ENCODE measurements at places on chromosomes 7 and 10. TPM values are rescaled to one million over a fixed set of nuclear protein-coding genes. Genes with fewer than 3 reads are reported as not detected.

ANKRD7 gene
- total RNA-seq: 0.18 TPM

CALHM2 gene
- total RNA-seq: 2.2 TPM

OR2A42 gene
- not detected for total RNA-seq

CYP2C9 gene
- not detected for total RNA-seq

GRCh38 chr7:131456338-131456737 lies 100.1 kb downstream of the PODXL start:
- no peak overlapping the region for H3K27ac ChIP-seq
- H3K27me3 ChIP-seq: no peaks in the 10 kb centered on the region
- H3K36me3 ChIP-seq: 0 out of 2 replicates have a peak, but pooled peaks cover 1% of the 10 kb centered on the region
- no peak overlapping the region for H3K4me3 ChIP-seq

DNA sequence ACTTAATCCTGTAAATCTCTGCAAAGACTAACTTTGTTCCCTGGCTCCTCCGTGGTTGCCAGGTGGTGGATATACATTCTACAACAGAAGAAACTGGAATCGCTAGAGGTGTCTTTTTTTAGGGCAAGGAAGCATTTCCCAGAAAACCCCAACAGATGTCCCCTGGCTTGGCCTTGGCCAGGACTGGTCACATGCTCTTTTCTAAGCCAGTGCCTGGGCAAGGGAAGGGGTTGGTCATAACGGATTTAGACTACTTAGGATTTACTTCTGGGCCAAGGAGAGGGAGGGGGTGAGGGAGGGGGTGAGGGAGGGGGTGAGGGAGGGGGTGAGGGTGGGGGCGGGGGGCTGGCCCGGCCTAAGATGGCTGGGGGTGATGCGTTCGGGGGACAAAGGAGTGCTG lies 105.7 kb downstream of the SNX10 start:
- peaks cover 2% of the 10 kb centered on the region for H3K4me1 ChIP-seq
- no peaks in the 10 kb centered on the region for H3K36me3 ChIP-seq
- peaks cover 25% of the 10 kb centered on the region for H3K27me3 ChIP-seq
- no peak overlapping the region for H3K4me3 ChIP-seq
- DNase-seq: no peak

DNA sequence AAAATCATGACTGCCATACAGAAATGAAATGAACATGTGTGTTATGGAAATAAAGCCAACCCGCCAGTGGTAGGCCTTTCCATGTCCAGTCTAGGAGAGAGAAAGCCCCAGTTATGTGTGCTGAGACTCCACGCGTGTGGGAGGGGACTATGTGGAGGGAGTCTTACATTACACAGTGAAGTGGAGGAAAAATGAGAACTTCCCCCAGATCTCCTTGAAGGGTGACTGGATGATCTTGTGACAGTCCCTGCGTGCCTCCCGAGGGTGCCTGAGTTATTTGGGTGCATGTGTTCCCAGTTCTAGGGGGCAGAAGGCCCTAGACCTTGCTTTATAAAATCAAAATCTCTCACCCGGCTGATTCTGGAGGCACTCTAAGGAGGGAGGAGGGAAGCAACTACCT lies 24.2 kb downstream of the UPP1 start:
- H3K4me3 ChIP-seq: no peak overlapping the region
- no peak overlapping the region for H3K27ac ChIP-seq
- H3K27me3 ChIP-seq: no peaks in the 10 kb centered on the region
- DNase-seq: no peak

DNA sequence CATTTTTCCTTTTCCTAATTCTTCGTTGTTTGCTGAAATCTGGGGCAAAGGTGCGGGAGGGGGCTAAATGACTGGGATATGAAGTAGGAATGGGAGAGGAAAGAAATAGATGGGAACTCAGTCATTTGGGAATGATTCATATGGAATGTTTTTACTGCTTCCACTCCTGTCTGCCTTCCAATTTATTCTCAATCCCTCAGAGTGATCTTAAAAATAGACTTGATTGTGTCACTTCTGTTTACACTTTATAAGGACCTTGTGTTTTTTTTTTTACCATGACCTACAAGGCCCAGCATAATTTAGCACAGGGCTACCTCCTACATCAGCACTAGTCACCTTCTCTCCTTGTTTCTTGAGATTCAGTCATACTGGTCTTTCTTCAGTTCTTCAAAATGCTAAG lies 97.9 kb downstream of the PTEN start:
- peaks cover 18% of the 10 kb centered on the region for H3K36me3 ChIP-seq
- no peaks in the 10 kb centered on the region for H3K4me1 ChIP-seq
- H3K4me3 ChIP-seq: no peak overlapping the region
- no peaks in the 10 kb centered on the region for H3K27me3 ChIP-seq
- H3K27ac ChIP-seq: no peak overlapping the region

DNA sequence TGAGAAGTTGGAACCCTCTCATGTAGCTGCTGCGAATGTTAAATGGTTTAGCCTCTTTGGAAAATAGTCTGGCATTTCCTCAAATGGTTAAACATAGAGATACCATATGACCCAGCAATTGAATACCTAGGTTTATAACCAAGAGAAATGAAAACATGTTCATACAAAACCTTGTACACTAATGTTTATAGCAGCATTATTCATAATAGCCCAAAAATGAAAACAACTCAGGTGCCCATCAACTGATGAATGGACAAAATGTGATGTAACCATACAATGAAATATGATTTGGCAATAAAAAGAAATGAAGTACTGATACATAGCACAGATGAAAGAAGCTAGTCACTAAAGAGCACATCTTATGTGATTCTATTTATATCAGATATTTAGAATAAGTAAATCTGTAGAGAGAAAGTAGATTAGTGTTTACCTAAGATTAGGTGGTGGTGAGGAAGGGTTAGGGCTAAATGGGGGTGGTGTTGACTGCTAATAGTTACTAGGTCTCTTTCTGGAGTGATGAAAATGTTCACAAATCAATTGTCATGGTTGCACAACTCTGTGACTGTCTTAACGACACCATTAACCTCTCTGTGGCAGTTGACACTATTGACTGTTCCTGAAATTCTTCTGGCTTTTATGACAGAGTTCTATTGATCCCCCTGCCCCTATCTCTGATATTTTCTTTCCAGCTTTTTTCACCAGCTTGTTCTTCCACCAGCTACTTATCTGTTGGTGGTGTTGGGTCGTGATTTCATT lies 35.2 kb downstream of the VCL start:
- peaks cover 28% of the 10 kb centered on the region for H3K4me1 ChIP-seq
- H3K27me3 ChIP-seq: no peaks in the 10 kb centered on the region
- H3K27ac ChIP-seq: no peak overlapping the region
- H3K4me3 ChIP-seq: no peak overlapping the region

- H3K27ac ChIP-seq: no peak overlapping the region
- H3K4me1 ChIP-seq: peaks cover 2% of the 10 kb centered on the region
- 0 out of 2 replicates have a peak, but pooled peaks cover 2% of the 10 kb centered on the region for H3K27me3 ChIP-seq
- no peak for DNase-seq
- H3K4me3 ChIP-seq: no peak overlapping the region
These were observed 121.6 kb downstream of the BAMBI start for GRCh38 chr10:28798964-28799363.

GRCh38 chr7:92602352-92603088 lies 12.3 kb upstream of the FAM133B start:
- H3K4me1 ChIP-seq: peaks cover 3% of the 10 kb centered on the region
- H3K27ac ChIP-seq: no peak overlapping the region
- no peak overlapping the region for H3K4me3 ChIP-seq
- DNase-seq: peak; percentile 47
- no peaks in the 10 kb centered on the region for H3K27me3 ChIP-seq

- H3K27me3 ChIP-seq: no peaks in the 10 kb centered on the region
- DNase-seq: no peak
- no peaks in the 10 kb centered on the region for H3K4me1 ChIP-seq
- H3K36me3 ChIP-seq: no peaks in the 10 kb centered on the region
These were observed 80.6 kb upstream of the TBX20 start for GRCh38 chr7:35334506-35334905.

- DNase-seq: no peak
- H3K4me1 ChIP-seq: no peaks in the 10 kb centered on the region
- H3K27ac ChIP-seq: no peak overlapping the region
- H3K4me3 ChIP-seq: no peak overlapping the region
- no peaks in the 10 kb centered on the region for H3K27me3 ChIP-seq
These were observed 184.3 kb upstream of the MBL2 start for GRCh38 chr10:52956861-52957260.

DNA sequence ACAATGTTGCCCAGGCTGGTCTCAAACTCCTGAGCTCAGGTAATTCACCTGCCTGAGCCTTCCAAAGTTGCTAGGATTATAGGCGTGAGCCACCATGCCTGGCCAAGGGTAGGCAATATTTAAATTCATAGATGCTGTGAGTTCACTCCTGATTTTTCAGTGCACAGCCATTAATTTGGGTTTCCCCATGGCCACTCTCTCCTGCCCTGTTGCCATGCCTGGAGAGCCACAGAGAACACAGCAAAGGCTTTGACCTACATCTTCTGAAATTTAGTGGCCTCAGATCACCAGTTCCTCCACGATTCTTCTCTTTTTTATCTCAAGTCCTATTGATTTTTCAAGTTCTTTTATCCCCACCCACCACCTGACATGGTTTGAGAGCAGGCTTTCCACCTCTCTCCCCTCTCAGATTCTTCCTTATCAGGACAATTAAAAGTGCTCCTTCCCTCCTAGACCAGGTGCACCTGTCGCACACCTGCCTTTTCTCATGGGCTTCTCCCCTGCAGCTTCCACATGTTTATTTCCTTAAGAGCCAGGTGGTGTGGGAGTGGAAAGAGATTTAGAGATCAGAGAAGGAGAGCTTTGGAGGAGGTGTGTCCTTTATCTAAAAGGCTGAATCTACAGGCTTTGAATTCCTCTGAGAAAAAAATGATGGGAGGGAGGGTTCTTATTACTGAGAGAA lies 123.8 kb downstream of the ADRA2A start:
- H3K4me3 ChIP-seq: no peak overlapping the region
- no peak for DNase-seq
- no peaks in the 10 kb centered on the region for H3K27me3 ChIP-seq
- H3K27ac ChIP-seq: no peak overlapping the region
- H3K4me1 ChIP-seq: no peaks in the 10 kb centered on the region
- no peaks in the 10 kb centered on the region for H3K36me3 ChIP-seq

DNA sequence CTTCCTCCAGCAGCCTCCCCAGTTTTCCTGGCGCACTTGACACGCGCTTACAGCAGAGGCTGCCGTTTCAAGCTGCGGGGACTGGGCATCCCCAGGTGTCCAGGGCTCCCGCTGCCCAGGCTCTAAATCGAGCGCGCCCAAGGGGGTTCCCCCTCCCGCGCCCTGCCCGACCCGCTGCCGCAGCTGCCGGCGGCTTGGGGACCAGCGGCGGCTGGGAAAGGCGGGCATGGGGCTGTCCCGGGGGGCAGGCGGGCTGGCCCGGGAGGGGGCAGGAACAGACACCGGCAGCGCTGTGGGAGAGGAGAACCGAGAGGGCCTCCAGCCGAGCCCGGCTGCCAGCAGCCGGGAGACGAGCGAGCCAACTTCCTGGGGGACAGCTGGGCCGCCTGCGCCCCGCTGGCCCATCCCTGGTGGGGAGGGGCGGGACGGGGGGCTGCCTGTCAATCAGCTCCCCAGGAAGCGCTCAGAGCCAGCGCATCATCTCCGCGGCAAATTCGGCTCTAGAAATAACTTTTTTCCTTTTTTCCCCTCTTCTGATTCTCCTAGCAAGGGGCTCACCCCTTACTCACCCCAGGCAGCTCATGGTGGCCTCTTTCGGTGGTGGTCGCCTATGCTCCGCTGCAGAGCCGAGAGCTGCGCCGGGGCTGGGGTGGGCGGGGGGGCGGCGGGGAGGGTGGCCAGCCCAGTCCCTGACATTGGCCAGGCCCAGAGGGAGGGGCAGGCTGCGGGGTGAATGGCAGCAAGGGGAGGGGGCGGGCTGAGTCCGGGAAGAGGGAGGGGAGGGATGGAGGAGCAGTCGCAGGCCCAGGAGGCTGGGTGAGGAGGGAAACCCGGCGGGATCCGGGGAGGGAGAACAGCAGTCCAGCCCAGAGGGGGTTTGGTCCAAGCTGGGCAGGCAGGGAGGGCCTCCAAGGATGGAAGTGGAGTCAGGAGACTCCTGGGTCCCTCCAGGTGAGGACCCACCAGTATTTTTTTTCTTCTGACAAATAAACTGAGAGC lies 14.7 kb downstream of the GRID2IP start:
- H3K27me3 ChIP-seq: peaks cover 53% of the 10 kb centered on the region
- H3K4me1 ChIP-seq: no peaks in the 10 kb centered on the region
- no peak overlapping the region for H3K4me3 ChIP-seq
- H3K36me3 ChIP-seq: no peaks in the 10 kb centered on the region
- no peak overlapping the region for H3K27ac ChIP-seq

DNA sequence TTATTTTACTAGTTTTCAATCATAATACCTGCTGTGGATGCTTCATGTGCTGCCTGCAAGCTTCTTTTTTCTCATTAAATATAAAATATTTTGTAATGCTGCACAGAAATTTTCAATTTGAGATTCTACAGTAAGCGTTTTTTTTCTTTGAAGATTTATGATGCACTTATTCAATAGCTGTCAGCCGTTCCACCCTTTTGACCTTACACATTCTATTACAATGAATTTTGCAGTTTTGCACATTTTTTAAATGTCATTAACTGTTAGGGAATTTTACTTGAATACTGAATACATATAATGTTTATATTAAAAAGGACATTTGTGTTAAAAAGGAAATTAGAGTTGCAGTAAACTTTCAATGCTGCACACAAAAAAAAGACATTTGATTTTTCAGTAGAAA lies 103.0 kb downstream of the PTEN start:
- peaks cover 9% of the 10 kb centered on the region for H3K36me3 ChIP-seq
- H3K4me1 ChIP-seq: no peaks in the 10 kb centered on the region
- H3K27me3 ChIP-seq: no peaks in the 10 kb centered on the region
- DNase-seq: no peak
- no peak overlapping the region for H3K4me3 ChIP-seq

GRCh38 chr10:5534051-5534821 lies 9.5 kb downstream of the CALML3 start:
- no peaks in the 10 kb centered on the region for H3K27me3 ChIP-seq
- H3K27ac ChIP-seq: no peak overlapping the region
- H3K4me1 ChIP-seq: peaks cover 10% of the 10 kb centered on the region
- DNase-seq: no peak
- H3K36me3 ChIP-seq: no peaks in the 10 kb centered on the region

- no peaks in the 10 kb centered on the region for H3K36me3 ChIP-seq
- no peak overlapping the region for H3K27ac ChIP-seq
- peaks cover 5% of the 10 kb centered on the region for H3K4me1 ChIP-seq
These were observed 45.4 kb downstream of the ST7 start for GRCh38 chr7:116998567-116999175.

DNA sequence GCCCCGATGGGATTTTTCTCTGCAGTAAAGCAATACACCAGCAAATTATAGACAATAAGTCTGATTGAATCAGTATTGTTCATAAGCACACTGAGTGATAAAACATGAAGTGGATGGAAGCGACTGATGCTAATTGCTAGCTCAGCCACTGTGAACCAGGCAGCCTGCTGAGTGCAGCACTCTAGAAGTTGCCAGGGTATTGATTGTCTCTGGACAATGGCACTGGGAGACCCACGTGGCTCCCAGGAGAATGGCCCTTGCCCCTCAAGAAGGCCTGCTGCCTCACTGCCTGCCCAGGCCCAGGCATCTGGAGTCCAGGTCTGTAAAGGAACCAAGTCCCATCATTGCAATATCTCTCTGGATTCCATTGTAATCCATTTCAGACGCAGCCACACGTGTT lies 80.4 kb upstream of the TCERG1L start:
- no peak overlapping the region for H3K4me3 ChIP-seq
- no peaks in the 10 kb centered on the region for H3K36me3 ChIP-seq
- H3K27me3 ChIP-seq: no peaks in the 10 kb centered on the region
- H3K4me1 ChIP-seq: no peaks in the 10 kb centered on the region
- H3K27ac ChIP-seq: no peak overlapping the region

GRCh38 chr10:119360181-119360921 lies 153.0 kb downstream of the GRK5 start:
- H3K4me3 ChIP-seq: no peak overlapping the region
- H3K27ac ChIP-seq: no peak overlapping the region
- peaks cover 25% of the 10 kb centered on the region for H3K36me3 ChIP-seq
- DNase-seq: no peak

GRCh38 chr7:18222636-18223035 lies 195.0 kb upstream of the PRPS1L1 start:
- H3K27ac ChIP-seq: no peak overlapping the region
- H3K36me3 ChIP-seq: no peaks in the 10 kb centered on the region
- DNase-seq: no peak
- H3K4me1 ChIP-seq: no peaks in the 10 kb centered on the region
